ENCODE measurements at places on chromosomes 11 and 22.

DNA sequence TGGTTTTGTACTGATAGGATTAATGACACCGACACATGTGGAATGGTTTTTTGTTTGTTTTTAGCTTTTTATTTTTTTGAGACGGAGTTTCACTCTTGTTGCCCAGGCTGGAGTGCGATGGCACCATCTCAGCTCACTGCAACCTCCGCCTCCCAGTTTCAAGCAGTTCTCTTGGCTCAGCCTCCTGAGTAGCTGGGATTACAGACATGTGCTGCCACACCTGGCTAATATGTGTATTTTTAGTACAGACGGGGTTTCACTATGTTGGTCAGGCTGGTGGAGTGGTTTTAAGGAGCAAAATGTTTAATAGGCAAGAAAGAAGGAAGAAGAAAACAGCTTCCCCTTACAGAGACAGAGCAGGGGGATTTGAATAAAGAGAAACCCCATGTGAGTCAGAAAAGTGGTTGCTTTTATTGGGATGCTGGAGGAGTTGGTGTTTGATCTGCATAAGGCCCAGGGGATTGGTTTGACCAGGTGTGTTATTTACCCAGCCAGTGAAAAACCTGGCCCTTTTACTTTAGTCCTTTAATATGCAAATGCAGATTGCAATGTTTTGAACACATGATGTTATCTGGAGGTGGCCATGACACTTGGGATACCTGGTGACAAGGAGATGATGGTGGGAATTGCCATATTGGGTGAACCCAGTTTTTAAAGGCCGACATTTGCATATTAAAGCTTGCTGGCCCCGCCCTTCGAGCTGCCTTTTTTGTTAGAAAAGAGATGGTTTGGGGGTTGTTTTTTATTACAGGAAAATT, 24.3 kb downstream of the SUSD2 start:
- DNase-seq = no peak

- no peak for DNase-seq
These were observed 40.2 kb downstream of the MCM5 start for GRCh38 chr22:35440129-35440528.

GRCh38 chr22:26561756-26562417, 28.0 kb downstream of the TPST2 start:
- no peak for DNase-seq

DNA sequence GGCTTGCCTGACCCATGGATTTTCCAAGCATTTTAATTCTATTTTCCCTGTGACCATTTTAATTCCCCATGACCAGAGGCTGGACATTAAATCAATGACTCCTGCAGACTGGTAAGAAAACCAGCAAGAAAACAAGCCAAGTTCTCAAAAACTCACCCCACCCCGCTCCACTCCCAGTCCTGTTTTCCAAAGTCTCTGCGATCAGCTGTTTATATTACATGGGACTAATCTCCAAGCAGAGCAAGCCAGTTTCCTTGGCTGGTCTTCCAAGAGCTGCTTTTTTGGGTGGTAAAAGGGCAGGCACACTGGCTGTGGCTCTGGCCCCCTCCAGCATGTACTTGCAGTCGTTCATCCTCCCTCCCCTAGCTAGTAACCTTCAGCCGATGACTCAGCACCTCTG, 97.9 kb downstream of the RRAS2 start:
- DNase-seq = no peak

Measured in activated gamma-delta T cell treated with Interleukin-2 at 50 U/mL for 16 hours (primary cell).